ENCODE measurements at places on chromosomes 7 and 10. TPM values are rescaled to one million over a fixed set of nuclear protein-coding genes. Genes with fewer than 3 reads are reported as not detected.

Gene IKZF1
- total RNA-seq, result 0.44 TPM

DNA sequence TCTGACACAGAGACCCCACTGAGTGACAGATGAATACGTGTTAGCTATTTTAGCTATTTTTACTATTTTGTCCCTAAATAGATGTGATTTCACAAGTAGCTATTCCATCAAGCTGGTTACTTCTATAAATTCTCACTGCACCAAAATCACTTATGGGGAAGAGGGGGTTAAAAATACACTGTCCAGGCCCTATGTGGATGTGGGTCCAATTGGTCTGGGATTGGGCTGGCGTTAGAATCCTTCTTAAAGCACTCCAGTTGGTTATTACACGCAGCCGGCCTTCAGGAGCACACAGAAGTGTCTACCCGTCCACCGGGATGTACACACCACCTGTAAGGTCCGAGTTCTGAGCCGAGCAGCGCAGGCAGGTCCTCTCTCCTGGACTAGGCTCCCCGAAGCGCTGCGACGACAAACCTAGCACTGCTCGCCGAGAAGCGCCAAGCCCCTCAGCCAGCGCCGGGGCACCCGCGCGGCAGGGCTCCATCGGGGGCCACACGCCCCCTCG lies 222.3 kb upstream of the MKLN1 start:
- H3K27me3 ChIP-seq, result peaks cover 33% of the 10 kb centered on the region
- peak; percentile 73 for DNase-seq
- H3K36me3 ChIP-seq, result no peaks in the 10 kb centered on the region
- no peak overlapping the region for H3K27ac ChIP-seq
- H3K4me3 ChIP-seq, result peak overlapping the region; percentile 81

- H3K4me1 ChIP-seq, result no peaks in the 10 kb centered on the region
- no peak overlapping the region for H3K27ac ChIP-seq
- H3K36me3 ChIP-seq, result no peaks in the 10 kb centered on the region
- no peak overlapping the region for H3K4me3 ChIP-seq
- no peaks in the 10 kb centered on the region for H3K27me3 ChIP-seq
Observed at GRCh38 chr10:43055991-43056567, 20.8 kb upstream of the RET start.

DNA sequence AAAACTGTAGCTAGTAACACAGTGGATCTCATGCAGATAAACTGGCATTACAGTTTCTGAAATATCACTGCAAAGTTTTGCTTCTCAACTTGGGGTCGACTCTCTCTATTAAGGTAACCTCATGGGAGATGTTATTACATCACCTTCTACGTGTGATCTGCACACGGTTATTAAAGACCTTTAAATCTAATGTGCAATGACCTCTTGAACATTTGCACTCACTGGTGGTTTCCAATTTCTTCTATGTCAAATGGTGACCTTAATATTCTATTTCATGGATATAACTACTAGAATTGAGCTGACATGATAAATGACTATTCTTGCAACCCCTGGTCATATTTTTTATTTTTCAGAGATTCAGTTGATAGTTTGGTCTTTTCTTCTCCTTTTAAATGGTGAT lies 191.3 kb downstream of the PPP1R3A start:
- H3K36me3 ChIP-seq, result no peaks in the 10 kb centered on the region
- H3K27me3 ChIP-seq, result peaks cover 6% of the 10 kb centered on the region
- no peak overlapping the region for H3K27ac ChIP-seq
- H3K4me3 ChIP-seq, result no peak overlapping the region
- H3K4me1 ChIP-seq, result no peaks in the 10 kb centered on the region

Gene HOXA1
- total RNA-seq, result not detected

Gene ZCWPW1
- total RNA-seq, result 2.3 TPM

Gene CDK13
- total RNA-seq, result 77.7 TPM

DNA sequence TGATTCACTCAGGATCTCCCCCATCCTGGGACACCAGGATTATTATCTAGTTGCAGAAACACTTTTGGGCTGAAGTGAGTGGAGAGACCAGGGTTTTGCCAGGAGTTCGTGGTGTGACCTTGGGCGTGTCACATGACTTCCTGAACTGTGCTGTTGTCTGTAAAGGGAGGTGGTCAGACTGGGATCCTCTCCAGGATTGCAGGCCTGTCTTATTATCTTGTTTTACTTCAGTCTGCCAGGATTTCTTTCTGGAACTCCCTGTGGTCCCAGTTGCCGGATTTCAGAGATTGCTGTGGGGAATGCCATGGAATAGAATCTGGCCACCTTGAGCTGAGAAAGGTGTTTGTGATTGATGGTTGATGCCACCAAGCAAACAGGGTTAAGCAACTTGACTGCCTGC lies 35.8 kb downstream of the CRCP start:
- H3K4me1 ChIP-seq, result no peaks in the 10 kb centered on the region
- no peaks in the 10 kb centered on the region for H3K27me3 ChIP-seq
- H3K36me3 ChIP-seq, result peaks cover 70% of the 10 kb centered on the region
- no peak overlapping the region for H3K27ac ChIP-seq

Gene NPC1L1
- total RNA-seq, result 2.7 TPM

GRCh38 chr7:157037028-157037427 lies 26.6 kb upstream of the MNX1 start:
- H3K4me3 ChIP-seq, result no peak overlapping the region
- H3K36me3 ChIP-seq, result no peaks in the 10 kb centered on the region
- H3K4me1 ChIP-seq, result peaks cover 10% of the 10 kb centered on the region
- peaks cover 12% of the 10 kb centered on the region for H3K27me3 ChIP-seq
- no peak for DNase-seq
- no peak overlapping the region for H3K27ac ChIP-seq
